ENCODE measurements at places on chromosomes 2 and 18. TPM values are rescaled to one million over a fixed set of nuclear protein-coding genes. Genes with fewer than 3 reads are reported as not detected.
A peak's percentile ranks its signal among the peaks of the same experiment; 100 is the strongest.

- DNase-seq, result no peak
Measured at GRCh38 chr2:166867874-166868514, 20.3 kb upstream of the XIRP2 start.

DNA sequence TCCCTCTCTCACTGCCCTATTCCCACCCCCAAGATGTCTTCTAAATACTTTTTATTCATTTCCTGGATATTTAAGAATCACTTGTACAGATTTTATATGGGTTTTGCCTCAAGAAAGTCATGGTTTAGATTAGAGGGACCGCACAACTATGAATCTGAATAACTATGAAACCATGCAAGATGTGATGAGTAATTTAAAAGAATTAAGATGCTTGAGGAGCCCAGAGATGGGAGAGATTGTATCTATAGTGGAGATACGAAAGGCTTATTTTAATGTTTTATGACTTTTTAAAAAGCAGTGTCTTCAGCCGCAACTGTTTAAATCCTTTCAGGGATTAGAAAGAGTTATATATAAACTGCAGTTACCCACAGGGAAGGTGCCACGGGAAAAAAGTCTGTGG is 324.1 kb downstream of the LPIN1 start:
- DNase-seq, result no peak

DNA sequence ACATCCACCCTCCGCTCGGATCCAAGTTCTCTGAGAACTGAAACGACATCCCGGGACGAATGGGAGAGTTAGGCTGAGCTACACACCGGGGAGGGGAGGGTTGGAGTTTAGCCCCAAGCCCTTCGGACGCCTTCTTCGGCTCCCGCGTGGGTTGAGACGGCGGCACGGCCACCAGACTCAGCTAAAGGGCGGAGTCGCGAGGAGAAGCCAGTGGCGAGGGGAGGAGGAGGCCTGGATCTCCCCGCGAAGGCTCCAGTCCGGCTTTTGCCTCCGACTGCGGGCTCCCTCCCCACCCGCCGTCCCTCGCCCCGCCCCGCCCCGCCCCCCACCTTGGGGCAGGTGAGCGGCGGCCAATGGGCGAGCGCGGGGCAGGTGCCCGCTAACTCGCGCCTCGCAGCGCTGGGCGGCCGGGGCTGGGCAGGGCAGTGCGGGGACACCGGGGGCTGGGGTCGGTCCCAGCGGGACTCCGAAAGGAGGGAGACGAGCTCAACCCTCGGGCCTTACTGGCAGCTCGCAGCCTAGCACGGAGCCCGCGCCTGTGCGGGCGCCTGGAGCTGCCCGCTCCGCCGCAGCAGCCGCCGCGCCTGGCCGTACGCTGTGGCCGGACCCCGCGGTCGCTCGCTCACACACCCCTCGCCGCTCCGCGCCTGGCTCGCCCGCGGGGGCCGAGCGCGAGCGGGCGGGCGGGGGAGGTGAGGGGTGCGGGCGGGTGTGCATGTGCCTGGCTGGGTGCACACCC is at the start of gene EMX1:
TSS of gene EMX1 (plus strand) at position 382 of the 739 bp plus-strand sequence. CDS start at position 716, 334 bp downstream.
- no peak for DNase-seq

DNA sequence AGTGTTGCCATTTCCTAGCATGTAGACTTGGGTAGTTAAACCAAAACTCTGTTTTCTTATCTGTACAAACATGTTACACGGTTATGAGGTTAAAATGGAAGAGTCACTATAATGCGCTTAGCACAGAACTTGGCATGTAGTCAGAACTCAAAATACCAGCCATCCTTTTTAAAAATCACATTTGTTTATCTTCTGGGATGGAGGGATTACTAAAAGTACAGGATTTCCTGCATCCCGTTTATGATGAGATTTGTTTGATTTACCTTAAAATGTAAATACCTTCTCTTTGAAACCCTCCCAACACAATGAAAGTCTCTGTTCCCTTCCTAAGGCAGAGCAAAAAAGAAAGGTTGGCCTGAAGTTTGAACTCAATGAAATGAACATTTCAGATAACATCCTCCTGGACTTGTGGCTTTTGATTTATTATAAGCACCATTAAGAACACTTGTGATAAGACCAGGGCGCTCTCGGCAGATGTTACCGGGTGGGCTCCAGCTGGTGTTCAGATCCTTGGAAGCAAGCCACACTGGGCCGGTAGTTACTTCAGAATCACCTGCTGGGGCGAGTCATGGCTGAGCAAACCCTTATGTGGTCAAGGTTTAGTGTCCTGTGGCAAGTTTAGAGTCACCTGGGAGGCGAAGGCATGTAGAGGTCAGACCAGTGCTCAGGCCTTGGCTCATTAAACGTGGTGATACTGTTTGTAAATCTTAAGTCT is 105.7 kb downstream of the MGAT5 start:
- DNase-seq, result no peak

DNA sequence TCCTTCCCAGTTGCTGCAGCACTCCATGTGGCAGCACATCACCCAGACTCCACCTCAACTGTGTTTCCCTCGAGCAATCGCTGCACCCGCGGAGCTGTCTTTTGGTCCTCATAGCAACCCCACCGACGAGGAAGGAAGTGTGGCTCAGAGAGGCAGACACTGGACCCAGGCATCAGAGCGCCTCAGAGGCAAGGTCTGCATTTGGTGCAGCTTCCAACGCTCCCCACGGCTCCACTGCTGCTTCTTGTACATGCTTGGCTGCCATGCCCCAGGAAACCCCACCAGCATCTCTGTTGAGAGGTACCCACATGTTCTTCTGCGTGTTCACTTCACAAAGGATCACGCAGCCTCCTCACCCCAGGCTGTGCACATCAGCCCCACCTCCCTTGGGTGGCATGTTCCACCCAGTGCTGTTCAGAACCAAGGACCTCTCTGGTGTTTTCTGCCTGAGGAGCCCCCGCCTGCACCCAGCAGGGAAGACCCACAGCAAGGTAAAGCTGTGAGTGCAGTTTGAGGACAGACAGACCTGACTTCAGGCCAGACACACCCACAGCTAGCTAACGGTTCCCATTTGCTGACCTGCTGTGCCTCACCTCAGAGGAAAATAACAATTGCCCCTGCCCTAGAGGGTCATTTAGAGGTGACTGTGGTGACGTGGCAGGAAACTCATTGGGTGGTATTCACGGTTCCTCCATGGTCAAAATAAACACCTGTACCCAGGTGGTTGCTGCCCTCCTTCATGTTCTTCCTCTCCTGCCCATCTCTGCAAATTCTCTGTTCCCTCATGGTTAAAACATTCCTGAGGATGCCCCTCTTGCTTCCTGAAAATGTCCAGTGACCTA is 326.3 kb upstream of the MYT1L start:
- DNase-seq, result no peak

DNA sequence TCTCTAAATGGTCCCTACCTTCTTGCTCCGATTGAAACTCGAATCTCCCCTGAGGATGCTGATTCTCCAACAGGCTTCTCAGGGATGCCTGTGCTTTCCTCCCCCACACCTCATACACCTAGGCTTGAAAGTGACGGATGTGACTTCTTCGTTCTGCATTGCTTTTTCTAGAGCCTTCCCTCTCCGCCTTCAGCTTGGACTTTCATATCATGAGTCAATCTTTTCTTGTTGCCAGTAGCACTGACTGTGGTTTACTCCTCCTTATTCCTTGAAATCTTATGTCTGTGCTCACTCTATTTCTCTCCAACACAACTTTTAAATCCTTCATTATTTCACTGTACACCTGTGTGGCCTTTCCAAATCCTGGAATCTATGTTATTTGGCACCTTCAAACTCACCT is 451.4 kb downstream of the TMX3 start:
- peak; percentile 81 for DNase-seq

GRCh38 chr2:64910972-64911433 is 78.2 kb upstream of the SLC1A4 start:
- no peak for DNase-seq

DNA sequence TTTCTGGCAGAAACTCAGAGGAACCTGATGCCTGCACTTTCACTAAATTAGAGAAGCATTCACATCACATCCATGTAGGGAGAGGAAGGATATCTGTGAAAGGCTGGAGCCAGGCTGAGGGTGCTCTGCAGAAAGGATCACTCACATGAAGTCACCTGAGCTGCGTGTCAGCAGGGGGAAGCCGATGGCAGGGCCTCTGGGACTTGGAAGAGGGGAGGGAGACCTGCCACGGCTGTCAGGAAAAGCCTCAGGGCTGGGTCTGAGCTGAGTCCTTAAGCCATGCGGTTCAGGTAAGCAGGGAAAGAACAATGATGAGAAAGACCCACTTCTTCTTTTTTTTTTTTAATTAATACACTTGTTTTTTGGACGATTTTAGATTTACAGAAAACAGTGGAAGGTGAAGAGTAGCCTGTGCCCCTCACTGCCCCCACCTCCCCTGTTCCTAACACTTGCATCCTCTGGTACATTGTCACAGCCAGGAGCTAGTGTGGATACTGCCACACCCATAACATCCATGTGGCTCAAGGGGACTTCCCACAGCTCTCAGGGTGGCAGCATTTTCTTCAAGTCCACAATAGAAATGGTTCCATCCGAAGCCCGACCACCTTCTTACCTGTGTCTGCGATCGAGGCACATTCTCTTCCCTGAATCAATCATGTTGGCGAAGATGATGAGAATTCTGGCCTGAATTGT is 156.5 kb upstream of the TPO start:
- DNase-seq, result no peak

The CGREF1 gene
- total RNA-seq, result 10.0 TPM

The ADGRF3 gene
- total RNA-seq, result not detected

The IL36B gene
- not detected for total RNA-seq

The PDE1A gene
- 6.7 TPM for total RNA-seq

The ANKRD36C gene
- total RNA-seq, result 32.9 TPM
